ENCODE measurements at places on chromosomes 13 and 19.
A peak's percentile ranks its signal among the peaks of the same experiment; 100 is the strongest.

DNA sequence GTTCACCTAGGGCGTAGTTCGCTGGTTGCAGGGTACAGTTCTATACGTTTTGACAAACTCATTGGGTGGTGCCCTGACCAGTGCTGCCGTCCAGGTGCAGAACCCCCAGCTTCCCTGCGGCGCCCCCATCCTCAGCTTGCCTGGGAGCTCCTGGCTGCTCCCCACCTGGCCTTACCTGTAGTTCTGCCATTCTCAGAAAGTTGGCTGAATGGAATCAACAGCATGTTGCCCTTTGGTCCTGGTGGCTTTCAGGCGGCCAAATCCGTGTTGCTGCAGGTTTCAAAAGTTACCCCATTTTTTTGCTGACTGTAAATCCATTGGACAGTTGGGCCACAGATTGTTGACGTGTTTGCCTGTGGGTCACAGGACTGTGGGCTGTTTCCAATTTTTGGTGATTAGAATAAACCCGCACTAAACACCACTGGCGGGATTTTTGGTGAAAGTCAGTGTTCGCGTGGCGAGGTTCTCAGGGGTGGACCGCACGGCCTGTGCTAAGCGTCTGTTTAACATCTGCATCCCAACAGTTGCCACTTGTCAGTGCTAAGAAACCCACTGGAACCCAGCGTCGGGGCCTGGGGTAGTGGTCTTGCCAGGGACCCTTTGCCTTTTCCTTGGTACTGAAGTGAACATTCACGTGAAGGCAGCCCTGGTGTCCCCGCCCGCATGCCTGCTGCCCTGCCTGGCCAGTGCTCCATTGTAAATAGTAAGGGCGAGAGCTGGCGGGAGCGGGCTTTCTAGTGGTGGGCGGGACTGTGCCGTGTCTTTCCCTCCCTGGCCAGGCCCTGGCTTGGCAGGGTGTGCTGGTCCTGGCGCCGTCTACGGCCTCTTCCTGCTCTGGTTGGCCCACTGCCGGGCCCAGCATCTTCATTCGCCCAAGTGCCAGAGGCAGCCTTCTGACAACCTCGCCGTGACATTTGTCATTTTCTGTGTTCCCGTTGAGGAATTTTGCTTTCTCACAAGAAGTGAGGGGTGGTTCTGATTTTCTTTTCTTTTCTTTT lies 3.3 kb downstream of the DOT1L start:
- DNase-seq, result no peak

- no peak for DNase-seq
Observed at GRCh38 chr19:18785179-18786124, 5.7 kb downstream of the COMP start.

DNA sequence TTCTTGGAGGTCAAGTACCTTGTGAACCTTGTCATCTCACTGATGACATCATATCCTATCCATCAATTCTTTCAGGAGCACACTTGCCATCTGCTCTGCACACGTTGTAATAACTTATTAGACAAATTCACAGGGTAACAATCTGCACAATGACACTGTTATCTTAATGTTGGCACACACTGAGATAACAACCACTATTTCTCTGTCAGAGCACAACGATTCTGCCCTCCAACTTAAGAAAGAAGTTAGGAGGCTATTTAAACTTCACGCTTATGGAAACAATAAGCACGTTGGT lies 351.3 kb downstream of the DACH1 start:
- peak; percentile 34 for DNase-seq

- no peak for DNase-seq
Observed at GRCh38 chr13:30486230-30487074, 20.7 kb upstream of the HMGB1 start.

DNA sequence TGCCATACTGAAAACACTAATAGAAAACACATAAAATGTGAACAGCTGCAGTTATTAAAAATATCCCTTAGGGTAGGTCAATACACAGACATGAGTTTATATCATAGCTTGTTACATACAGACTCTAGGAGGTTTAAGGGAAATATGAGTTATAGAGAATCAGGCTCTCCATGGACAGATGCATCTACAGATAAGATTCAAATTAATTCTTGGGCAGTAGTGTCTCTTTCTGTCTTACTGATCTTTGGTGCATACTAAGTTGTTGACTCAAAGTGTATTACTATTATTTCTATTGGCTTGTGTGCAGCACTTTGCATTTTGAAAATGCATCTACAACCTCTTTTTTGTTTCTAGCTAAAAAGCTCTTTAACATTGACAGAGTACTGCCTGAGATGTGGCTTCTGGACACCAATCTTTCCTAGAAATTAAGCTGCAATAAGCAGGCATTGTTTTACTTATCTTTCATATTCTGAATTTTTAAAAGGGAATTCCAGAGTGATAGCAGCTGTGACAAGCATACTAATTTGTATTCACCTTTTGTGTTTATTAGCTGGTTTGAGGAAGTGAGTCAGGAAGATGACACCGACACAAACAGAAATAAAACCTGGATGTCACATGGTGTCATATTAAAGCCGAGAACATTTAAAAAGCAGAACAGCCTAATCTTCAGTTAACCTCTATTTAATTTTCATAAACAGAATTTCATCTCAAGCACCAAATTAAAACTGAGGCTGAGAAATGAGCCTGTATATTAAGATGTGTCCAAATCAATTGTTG lies 399.0 kb downstream of the PCDH9 start:
- DNase-seq, result no peak

- no peak for DNase-seq
Observed at GRCh38 chr19:32165141-32165540, 180.3 kb upstream of the ZNF507 start.

DNA sequence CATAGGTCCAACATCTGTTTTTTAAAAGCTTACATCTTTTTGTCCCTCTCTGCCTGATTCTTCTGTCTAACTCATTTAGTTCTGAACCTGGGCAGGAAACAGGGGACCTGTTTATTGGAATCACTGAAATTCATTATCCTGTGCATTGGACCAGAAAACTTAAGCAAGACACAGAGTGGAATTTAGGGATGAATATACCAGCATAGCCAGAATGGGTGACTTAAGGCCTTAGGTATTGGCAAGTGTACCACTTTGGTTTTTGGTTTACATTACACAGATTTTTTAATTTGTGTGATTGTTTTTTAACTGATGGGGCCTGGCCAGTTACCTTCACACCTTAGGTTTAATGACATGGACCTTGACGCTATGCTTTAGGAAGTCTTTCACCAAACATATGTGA lies 232.5 kb downstream of the GPC5 start:
- no peak for DNase-seq

GRCh38 chr19:34481861-34482379 lies 362 bp downstream of the WTIP start:
- DNase-seq, result no peak

- no peak for DNase-seq
Observed at GRCh38 chr19:38317104-38317612, 1.4 kb upstream of the YIF1B start.

GRCh38 chr13:107730813-107731212 lies 484.5 kb downstream of the LIG4 start:
- DNase-seq, result no peak

GRCh38 chr13:41565216-41565615 lies 107.9 kb downstream of the RGCC start:
- no peak for DNase-seq

- no peak for DNase-seq
Observed at GRCh38 chr13:76466043-76466442, 420.2 kb downstream of the KCTD12 start.

- DNase-seq, result no peak
Observed at GRCh38 chr19:32397671-32398101, 7.9 kb upstream of the DPY19L3 start.

DNA sequence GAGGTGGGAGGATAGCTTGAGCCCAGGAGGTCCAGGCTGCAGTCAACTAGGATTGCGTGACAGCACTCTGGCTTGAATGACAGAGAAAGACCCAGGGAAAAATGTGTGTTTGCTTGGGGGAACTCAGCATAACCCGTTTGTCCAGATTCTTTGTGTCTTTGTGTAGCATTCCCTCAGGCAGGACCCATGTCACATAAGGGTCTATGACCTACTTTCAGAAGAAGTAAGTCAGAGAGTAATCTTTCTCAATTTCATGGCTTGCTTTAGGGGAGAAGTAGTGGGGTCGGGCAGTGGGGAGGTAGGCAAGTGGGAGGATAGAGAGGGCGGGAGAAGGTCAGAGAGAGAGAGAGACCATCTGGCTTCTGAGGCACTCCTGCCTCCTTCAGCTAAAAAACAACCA lies 11.9 kb upstream of the PSPC1 start:
- no peak for DNase-seq

DNA sequence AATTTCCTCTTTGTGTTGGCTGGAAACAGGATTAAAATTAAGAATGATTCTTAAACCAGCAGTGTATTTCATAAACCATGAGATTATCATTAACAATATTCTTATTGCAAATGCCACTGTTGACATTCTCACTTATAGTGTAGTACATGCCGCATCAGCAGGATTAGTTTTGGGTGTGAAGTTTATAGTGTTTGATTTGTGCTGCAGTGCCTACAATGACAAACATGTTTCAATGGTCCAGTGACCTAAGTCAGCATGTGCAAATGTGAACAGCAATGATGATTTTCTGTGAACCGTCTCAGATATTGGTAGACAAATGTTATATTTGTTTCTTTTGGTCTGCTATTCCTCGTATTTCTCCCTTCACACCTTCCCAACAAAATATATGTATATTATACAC lies 49.8 kb upstream of the TDRD3 start:
- DNase-seq, result no peak

DNA sequence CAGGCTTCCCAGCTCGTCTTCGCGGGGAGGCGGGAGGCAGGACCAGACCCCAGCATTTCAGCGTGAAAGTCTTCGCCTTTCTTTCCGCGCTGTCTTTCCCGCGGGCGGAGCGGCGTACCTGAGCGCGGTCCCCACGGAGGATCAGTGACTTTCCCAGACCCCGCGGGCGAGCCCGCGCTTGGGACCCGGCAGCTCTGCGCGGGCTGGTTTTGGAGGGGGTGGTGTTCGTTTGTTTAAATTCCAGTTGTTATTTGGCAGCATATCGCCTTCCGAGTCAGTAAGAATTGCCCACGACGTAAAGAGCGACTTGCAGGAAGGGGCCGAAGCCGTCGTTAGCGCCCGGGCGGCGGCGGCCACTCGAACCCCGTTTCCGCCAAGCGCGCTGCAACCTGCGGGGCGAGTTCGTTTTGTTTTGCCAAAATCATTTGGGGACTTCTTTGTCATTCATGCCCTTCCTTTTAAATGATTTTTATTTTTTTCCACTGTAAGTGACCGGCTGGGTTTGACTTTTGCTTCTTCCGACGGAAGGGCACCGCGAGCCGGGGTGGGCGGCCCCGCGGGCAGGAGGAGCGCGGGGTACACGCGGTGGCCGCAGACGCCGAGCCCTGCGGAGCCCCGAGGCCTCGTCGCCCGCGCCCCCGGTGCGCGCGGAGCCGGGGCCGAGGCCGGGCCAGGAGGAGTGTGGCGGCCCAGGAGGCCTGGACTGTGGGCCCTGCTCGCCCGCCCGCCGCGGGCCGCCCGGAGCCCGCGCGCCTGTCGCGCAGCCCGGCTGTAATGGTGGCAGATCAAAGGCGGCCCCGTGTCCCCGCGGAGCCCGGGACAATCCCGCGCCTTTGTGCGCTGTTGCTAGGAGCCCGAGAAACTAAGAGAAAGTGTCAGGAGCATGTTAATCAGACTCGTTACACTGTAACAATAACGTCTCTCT lies 75.9 kb downstream of the ZIC5 start:
- DNase-seq, result no peak

GRCh38 chr13:111247552-111247951 lies 72.9 kb upstream of the TEX29 start:
- no peak for DNase-seq

DNA sequence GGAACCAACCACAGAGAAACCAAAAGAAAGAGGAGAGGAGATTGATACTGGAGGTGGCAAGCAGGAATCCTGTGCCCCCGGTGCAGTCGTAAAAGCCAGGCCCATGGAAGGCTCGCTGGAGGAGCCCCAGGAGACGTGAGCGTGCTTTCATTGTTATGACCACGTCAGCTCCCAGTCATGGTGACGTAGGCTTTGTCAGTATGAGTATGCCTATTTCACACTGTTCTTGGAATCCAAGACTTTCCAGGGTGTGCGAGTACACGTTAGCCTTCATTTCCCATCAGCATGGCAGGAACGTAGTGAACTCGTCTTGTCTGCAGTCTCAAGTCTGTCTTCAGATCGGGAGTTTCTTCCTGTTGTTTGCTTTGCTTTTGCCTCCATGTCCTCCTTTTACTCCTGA lies 15.4 kb upstream of the CHAMP1 start:
- DNase-seq, result no peak

DNA sequence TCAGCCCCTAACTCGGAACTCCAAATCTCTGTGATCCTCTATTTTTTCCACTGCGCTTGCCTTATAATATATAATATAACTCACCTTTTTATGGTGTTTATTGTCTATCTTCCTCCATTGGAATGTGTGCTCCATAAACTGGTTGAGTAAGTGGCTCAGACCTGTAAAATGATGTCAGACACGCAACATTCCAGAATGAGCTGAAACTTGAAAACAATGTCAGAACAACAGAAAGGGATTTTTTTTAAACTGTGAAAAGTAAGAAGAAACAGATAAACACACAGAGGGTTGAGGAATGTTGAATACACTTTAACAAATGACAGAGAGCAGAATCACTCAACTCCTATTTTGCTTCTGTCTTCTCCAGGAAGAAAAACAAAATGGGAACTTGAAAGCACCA lies 19.1 kb upstream of the FAM216B start:
- no peak for DNase-seq

GRCh38 chr19:21084343-21084742 lies 2.3 kb downstream of the ZNF714 start:
- DNase-seq, result no peak

GRCh38 chr13:32039528-32039927 lies 8.0 kb downstream of the FRY start:
- no peak for DNase-seq

DNA sequence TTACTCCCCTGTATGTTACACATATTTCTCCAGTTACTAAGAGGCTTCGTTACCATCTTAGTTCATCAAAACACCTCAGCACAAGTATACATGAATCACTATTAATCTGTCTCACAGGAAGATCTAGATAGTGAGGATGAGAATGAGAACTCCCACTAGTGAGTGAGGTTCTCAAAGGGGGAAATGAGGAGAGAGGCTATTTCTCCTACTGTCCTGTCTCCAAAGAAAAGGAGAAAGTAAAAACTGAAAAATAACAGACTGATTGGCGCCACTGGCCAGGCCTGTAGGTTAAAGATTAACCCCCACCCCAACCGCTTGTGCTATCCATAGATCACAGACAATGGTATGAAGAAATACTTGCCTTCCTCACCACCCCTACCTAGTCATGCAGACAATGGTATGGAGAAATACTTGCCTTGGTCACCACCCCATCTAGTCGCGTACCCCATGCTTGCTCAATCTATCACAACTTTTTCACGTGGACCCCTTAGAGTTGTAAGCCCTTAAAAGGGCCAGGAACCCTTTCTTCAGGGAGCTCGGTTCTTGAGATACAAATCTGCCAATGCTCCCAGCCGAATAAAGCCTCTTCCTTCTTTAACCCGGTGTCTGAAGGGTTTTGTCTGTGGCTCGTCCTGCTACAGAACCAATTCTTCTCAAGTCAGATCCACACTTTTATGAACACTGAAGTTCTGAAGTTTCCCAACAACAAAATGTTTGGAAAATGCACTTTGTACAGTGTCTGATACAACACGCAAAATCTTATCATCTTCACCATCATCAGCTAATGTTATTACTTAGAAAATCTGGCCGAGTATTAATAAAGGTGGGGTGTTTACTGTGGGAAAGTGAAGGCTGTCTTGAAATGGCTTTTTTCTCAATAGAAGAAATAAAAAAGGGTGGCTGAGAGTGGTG lies 598.1 kb downstream of the UQCRFS1 start:
- DNase-seq, result no peak

All from NCI-H1417 treated with DMSO at 0.1 percent for 48 hours (cell line).